Activated CD4-positive, CD25-positive, alpha-beta regulatory T cell treated with anti-CD3 and anti-CD28 coated beads, Interleukin-2, amount 50 U/mL, for 24 hours (primary cell): ENCODE measurements at places on chromosomes 3 and 15.

DNA sequence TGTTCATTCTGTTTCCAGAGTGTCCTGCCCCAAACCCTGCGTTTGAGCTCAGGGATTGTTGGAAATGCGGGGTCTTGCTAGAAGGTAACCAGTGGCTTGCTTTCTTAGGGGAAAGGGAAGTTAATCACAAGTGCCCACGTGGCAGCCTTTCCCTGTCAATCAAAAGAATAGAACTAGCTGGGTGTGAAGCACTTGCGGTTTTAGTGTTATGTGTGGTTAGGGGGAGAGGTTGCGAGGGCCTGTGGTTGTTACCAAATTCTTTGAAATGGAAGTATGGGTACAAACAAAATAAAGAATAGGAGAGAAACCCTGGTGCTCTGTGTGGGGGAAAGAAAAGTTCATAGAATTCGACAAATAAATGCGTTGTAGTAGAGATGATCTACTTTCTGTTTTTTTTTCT is 67.6 kb downstream of the FNDC3B start:
- peak; percentile 53 for ATAC-seq

GRCh38 chr3:123229145-123229544 is 27.4 kb downstream of the SEC22A start:
- no peak for ATAC-seq

- no peak for ATAC-seq
Measured at GRCh38 chr15:22811640-22812039, 25.2 kb downstream of the NIPA1 start.

DNA sequence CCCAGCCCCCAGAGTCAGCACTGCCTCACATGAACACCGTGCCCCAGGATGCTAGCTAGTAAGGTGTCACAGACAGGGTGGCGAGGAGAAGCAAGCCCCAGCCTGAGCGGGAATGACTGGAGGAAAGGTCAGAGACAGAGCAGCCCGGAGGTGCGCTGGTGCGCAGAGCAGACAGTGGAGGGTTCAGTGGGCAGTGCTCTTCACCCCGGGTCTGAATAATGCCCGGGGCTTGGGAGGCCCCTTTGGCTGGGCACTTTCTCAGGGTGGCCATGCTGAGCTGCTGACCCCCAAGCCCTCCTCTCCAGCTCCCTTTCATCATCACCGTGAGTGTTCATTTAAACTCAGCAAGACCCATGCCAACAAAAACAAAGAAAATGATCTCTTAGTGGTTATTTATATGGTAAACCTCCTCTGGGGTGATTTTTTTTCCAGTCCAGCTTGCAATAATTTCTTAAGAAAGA is 110.8 kb downstream of the VGLL4 start:
- no peak for ATAC-seq

- no peak for ATAC-seq
Measured at GRCh38 chr3:8623741-8624140, 20.9 kb downstream of the SSUH2 start.

- ATAC-seq: peak; percentile 70
Measured at GRCh38 chr15:90924375-90924774, 8.0 kb downstream of the HDDC3 start.

- ATAC-seq: no peak
Measured at GRCh38 chr15:61906961-61907752, 153.1 kb downstream of the VPS13C start.

DNA sequence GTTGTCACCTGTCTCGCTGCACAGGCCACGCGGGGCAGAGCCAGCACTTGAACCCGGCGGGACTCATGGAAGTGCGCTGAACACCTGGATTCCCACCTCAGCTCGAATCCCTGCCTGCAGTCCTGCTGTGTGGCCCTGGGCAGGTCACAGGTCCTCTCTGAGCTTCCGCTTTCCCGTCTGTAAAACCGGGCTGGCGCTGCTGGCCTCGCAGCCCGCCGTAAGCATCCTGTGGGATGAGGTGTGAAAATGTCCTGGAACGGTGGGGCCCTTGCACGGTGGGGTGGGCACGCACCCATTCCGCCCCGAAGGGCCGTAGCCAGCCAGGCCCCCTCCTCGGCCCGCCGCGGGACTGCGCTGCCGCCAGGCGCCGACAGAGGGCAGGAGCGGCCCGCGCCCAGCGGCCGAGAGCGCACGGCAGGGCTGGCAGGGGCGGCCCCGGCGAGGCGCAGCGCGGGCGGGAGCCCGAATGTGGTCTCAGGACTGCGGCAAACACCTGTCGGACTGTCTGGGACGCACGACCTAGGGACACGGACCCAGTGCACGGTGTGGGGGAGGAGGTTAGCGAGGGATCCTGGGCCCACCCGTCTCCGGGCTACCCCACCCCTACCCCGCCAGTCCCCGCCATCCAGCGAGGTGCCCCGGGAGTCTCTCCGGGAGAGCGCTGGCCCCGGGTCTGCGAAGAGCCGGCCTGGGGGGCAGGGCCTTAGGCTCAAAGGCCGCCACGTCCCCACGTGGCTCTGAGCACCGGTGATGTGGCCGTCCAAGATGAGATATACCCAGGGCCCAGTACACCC is 40.4 kb downstream of the DNAJB8 start:
- ATAC-seq: peak; percentile 85
